NCI-H460 (cell line): ENCODE measurements at places on chromosomes 1 and 21. TPM values are rescaled to one million over a fixed set of nuclear protein-coding genes. Genes with fewer than 3 reads are reported as not detected.

DNA sequence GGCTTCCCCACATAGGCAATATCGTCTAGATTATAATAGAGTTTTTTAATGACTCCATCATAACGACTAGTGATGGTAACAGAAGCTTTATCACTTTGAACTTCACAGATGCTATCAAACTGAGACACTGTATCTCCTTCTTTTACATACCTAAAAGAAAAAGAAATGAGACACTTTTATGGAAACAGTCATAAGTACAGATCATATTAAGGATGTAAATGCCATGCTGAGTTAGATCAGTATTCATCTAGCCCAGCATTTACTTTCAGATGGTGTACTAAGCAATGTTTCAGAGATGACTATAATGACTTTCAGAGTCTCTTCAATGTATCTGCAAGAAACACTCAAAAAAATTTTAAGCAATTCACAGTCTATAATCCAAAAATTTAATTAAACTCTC lies 18.9 kb downstream of the DBT start:
- no peak for DNase-seq

Gene BRDT
- total RNA-seq = not detected in 2 replicates

Gene TPTE
- total RNA-seq = not detected in 2 replicates

DNA sequence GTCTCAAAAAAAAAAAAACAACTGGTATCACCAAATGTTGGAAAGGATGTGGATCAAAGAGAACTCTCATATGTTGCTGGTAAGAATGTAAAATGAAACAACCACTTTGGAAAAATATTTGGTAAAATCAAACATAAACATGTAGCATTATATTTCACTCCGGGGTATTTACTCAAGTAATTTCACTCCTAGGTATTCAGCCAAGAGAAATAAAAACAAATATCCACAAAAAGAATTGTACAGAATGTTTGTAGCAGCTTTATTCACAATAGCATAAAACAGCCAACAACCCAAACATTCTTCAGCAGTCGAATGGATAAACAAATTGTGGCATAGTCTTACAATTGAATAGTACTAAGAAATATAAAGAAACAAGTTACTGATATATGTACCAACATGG lies 32.4 kb upstream of the ZSWIM5 start:
- DNase-seq = no peak

Gene LEPR
- 9.4 and 10.2 TPM in 2 replicates for total RNA-seq
